IPS DF 6.9 (cell line): ENCODE measurements at places on chromosomes 5 and 9.

GRCh38 chr5:69454460-69455249, 37.9 kb upstream of the OCLN start:
- no peak for DNase-seq

DNA sequence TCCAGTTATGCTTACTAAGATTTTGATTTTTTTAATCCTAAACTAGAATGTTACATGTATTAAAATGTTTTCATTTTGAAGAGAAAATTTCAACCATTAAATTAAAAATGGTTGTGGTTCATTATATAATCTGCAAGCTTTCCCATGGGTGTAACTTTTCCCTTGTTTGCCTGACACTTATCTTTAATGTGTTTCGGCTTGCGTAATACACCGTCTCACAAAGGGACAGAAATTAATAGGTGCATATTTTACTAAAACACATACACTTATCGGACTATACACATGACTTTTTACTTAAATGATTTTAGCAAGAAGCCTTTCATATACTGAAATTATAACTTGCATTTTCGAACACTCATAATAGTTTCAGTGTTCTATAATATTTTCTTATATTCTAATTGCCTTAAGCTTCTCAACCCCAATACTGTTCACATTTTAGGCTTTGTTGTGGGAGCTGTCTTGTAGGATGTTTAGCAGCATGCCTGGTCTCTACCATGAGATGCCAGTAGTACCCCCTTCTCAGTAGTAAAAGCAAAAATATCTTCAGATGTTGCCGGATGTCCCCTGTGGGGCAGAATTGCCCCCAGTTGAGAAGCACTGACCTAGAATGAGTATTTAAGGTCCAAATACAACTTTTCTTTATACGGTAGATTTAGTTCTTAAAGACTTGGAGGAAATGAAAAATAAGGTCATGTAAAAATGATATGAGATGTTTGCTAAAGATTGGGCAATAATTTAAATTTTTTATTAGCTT, 28.6 kb downstream of the UGCG start:
- DNase-seq = no peak

DNA sequence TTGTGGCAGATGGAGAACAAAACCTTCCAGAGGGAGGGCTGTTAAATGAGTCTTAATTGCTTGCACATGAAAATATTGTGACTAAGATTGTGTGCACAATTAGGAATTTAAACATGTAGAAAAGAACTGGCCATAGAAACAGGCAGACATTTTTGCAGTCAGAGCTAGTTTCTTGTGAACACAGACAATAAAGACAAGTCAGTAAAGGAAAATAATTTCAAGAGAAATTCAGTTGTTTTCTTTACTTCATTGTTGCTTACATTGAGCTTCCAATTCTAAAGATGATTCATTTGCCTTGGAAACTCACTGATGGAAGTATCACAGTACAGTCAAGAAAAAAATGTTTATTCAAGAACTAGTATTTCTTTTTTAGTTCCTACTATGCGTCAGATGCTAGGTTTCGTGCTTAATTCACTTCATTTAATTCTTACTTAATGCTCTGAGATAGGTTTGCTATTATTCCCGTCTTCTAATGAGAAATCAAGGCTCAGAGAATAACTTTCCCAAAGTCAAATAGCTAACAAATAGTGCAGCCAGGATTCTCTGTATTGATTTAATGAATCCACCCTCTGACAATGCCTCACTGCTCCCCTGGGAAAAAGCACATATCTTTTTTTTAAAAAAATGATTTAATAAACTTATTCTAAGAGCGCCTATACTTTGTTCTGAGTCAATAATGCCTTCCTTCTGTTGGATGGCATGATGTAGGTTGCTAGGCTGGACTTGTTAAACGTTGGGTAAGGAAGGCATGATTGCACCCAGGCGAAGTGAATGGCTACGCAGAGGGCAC, 581.4 kb downstream of the RAB3C start:
- DNase-seq = no peak

DNA sequence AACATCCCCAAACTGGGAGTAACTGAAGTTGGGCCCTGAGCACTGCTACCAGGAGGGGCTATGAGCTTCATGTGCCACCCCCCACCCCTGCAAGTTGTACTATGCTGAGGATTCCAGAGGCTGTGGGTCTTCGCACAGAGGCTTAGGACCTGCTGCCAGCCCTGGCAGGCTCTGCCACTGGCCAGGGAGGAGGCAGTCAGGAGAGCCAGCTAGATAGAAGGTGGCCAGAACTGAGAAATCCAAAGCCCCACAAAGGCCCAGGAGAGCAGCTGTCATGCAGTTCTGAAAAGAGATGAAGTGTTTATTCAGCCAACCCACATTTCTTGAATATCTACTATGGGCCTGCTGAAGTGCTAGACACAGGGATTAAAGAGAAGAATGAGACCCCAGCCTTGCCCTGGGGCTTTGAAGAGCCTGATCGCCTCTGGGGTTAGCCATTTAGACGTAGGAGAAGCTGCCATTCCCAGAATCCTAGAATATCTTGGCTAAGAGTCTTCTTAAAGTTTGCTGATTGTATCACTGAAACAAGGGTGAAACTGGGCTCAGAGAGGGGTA, 1.4 kb downstream of the ALAD start:
- DNase-seq = no peak

DNA sequence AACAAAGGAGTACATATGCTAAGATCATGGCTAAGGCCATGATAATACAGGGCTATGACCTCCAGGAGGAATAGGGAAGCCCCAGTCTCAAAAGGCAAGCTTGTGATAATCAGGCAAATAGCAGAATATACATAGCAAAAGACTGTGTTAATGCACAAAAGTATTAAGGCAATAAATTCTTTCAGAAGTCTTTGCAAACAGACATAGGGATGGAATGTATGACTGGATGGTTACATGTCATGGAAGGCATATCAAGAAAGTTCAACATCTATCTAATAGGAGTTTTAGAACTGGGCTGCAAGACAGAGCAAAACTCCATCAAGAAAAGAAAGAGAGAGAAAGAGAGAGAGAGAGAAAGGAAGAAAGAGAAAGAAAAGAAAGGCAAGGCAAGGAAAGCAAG, 264.5 kb upstream of the CDH6 start:
- DNase-seq = no peak

- DNase-seq = no peak
Measured at GRCh38 chr9:104276709-104277245, 182.7 kb downstream of the SMC2 start.

DNA sequence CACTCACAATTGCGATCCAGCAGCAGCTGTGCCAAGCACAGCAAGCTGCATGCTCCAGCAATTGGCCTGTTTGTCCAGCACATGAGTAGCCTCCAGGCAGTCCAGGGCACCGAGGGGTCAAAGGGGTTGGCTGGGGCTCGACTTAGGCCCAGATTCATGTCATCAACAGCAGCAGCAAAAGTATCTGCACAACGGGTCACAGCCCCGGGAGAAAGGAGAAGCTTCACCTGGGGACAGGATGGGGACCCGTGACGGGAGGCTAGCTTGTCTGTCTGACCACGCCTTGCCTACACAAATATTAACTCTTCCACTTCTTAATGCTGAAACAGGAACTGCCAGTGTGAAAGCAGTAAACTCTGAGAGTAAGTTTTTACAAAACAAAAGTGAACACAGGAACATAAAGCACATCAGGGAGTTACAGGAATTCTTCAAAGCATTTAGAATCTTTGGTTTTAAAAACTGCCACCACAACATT, 191.2 kb downstream of the PIK3R1 start:
- DNase-seq = no peak

GRCh38 chr9:17490110-17490509, 88.8 kb upstream of the SH3GL2 start:
- DNase-seq = no peak

DNA sequence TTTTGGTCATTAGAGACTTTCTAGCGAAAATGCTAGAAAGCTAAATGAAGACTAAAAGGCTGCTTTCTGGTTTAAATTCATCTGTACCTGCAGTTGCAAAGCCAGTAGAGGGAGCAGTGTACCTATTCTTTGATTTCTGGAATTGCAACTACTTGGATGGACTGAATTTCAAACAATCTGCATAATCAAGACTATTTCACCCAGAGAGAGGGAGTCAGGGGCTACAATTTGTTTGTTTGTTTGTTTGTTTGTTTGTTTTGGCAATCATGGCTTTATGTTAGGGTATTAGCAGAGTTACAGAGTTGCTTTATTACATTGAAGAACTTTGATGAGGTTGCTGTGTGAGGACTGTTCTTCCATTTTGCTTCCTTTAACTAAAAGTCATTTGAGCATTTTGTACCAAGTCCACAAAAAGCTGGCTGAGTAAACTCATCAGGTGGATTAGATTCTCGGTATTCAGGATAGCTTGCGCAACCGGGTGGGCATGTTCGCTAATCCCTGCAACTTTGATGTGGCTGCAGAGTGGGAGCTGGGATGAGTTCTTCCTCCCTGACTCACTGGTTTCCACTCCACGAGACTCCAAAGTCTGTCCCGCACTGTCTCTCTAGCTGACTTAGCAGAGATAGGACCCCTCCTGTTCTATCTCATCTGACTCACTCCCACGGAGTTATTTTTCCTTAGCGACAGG, 80.0 kb upstream of the TUT7 start:
- no peak for DNase-seq

DNA sequence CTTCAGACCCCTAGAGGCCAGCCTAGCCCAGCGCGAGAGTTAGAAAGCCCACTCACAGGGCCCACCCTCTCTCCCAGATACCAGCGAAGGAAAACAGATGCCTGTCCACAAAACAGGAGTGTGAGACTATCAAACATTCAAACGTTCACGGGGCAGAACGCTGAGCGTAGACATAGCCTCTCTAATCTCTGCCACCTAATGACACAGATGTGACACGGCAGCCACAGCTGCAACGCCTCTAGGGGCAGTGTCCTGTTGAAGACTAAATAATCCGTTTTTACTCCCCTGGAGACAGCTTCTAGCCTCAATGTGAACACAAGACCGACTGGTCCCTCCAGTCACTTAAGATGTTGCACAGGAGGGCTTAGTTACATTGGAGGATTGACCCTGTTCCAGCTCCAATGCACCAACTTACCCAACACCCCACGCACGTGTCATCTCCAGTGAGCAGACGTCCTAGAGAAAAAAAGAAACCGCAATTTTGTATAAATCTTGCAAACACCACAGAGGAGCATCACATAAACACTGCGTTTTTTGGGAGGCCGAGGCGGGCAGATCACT, 14.3 kb downstream of the DIPK1B start:
- DNase-seq = no peak

DNA sequence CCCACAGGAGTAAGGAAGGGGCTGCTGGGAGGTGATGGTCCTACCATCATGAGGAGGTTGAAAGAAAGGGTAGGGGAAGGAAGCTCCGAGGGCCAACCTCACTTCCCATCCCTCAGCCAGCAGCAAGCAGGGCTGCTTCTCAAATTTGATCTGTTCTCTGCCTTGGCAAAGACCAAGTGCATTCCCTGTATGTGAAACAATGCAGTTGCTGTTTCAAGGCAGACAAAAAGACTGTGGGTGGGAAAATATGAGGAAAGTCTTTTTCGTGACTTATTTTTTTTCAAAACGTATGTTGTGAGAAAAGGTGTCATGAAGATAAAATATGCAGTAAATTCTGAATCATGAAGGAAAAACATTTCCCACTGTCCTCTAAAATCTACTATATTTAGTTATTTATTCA, 165.9 kb downstream of the ARSB start:
- DNase-seq = no peak

- no peak for DNase-seq
Measured at GRCh38 chr9:108762348-108763055, 93.3 kb downstream of the ACTL7B start.

- DNase-seq = no peak
Measured at GRCh38 chr9:92887880-92888338, 10.1 kb upstream of the ZNF484 start.

DNA sequence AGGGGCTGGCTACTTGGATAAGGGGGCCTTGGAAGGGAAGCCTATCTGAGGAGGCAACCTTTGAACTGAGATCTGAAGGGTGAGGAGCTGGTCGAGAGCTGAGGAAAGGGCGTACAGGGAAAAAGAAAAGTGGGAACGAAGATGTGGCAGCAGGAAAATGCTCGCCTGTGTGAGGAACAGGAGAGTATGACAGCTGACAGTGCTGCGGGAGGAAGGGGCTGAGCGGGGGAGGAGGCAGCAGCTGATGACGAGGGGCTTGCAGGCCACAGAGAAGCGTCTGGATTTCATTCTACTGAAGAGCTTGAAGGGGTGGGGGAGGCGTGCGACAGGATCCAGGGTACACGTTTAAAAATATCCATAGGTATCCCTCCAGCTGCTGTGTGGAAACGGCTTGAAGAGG, 28.9 kb downstream of the SH3PXD2B start:
- DNase-seq = no peak

DNA sequence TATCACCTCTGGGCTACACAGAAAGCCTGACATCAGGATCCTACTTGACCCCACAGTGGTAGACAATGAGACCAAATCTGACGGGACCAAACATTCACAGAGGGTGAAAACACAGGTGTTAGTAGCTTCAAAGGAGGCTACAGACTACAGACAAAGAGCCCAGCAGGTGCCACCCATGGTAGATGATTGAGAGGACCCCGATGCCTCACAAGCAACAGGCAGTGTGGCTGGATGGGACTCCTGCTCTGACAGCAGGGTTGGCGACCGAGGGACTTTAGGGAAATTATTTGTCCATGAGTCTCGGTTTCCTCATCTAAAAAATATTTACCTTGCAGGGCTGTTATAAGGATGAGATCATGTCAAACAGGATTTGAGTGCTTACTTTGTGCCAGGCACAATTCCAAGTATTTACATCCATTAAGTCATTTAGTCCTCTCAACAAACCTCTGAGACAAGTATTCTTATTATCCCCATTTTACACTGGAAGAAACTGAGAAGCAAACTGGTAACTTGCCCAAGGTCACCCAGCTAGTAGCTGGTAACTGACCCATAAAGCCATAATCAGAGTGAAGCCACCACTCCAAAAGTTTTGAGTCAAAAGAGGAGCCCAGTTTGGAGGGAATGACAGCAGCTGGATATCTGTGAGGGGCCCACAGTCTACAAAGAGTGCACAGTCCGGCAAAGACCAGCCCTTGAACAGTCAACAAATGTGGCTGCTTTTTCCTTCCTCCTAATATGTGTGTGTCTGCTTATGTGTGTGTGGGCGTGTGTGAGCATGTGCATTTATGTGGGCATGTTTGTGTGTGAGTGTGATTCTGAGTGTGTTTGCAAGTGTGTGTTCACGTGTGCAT, 502.0 kb downstream of the BNC2 start:
- no peak for DNase-seq

- no peak for DNase-seq
Measured at GRCh38 chr5:167614294-167615021, 677.0 kb upstream of the WWC1 start.

DNA sequence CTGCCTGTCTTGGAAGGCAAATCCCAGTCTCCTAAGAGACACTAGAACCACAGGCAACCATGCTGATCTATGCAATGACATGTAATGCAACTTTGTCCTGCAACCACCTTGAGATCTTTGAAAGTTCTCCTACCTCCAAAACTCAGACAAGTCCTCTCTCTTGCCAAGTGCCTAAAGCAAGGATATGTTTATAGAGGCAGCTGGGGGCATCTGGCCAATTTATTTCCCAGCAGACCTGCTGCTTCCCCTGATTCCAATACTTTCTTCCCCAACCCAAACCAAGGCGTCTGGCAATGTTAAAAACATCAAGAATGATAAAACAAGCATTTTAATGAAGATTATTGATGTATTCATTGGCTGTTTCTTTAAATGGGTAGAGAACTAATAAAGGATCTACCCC, 138.4 kb downstream of the DOCK8 start:
- no peak for DNase-seq
